Epithelial cell of proximal tubule (primary cell): ENCODE measurements at places on chromosomes 6 and 20.

GRCh38 chr20:2004171-2004570, 10.3 kb upstream of the PDYN start:
- DNase-seq, result no peak

GRCh38 chr6:82553863-82554531, 190.4 kb downstream of the TPBG start:
- DNase-seq, result no peak

GRCh38 chr6:21679761-21680265, 86.3 kb downstream of the SOX4 start:
- peak; percentile 68 for DNase-seq

GRCh38 chr6:85403331-85404015, 46.4 kb upstream of the NT5E start:
- peak; percentile 84 for DNase-seq

- peak; percentile 85 for DNase-seq
Measured at GRCh38 chr6:12363651-12364381, 73.7 kb downstream of the EDN1 start.

- DNase-seq, result no peak
Measured at GRCh38 chr20:57435105-57435497, 43.9 kb downstream of the RBM38 start.

GRCh38 chr6:168152980-168153379, 74.0 kb upstream of the FRMD1 start:
- no peak for DNase-seq

DNA sequence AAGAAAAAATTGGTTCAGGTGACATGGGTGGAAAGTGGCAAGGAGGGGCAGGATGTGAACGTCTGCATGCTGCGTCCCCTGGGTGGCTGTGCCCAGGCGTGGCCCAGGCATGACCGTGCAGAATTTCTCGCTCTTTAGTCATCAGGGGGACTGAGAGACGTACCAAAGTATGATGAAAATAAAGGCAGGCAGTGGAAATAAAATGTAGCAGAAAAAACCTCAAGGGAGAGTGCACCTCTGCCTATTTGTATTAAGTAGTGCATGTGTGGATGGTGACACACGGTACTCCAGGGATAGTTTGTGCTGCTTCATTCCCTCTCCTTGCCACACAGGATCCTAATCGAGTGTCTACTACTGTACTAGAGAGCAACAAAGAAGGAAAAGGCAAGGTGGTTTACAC, 81.1 kb downstream of the ATP9A start:
- DNase-seq, result no peak

DNA sequence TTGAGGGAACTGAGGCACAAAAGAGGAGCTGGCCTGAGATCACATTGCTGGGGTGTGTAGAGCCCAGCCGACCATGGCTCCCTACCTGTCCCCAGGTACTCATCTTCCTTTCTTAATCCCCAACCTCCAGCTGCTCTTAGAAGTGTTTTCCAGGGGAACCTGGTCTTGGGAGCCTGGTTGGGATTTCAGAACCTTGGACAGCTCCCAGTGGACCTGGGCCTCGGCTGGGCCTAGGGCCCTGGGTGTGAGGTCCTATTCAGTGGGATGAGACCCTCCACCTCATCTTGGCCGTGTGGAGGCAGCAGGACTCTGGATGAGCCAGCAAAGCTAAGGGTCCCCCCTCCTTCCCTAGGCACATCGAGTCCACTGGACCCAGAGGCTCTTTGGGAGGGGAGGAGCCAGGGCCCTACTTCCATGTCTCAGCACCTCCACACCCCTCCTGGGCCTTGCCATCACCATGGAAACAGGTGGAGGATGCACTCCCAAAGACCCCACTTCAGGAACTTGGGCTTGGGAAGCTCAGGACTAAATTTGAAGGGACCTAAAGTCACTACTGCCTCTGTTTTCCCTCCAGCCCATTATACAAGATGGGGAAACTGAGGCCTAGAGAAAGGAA, 38.5 kb downstream of the DLGAP4 start:
- DNase-seq, result no peak

DNA sequence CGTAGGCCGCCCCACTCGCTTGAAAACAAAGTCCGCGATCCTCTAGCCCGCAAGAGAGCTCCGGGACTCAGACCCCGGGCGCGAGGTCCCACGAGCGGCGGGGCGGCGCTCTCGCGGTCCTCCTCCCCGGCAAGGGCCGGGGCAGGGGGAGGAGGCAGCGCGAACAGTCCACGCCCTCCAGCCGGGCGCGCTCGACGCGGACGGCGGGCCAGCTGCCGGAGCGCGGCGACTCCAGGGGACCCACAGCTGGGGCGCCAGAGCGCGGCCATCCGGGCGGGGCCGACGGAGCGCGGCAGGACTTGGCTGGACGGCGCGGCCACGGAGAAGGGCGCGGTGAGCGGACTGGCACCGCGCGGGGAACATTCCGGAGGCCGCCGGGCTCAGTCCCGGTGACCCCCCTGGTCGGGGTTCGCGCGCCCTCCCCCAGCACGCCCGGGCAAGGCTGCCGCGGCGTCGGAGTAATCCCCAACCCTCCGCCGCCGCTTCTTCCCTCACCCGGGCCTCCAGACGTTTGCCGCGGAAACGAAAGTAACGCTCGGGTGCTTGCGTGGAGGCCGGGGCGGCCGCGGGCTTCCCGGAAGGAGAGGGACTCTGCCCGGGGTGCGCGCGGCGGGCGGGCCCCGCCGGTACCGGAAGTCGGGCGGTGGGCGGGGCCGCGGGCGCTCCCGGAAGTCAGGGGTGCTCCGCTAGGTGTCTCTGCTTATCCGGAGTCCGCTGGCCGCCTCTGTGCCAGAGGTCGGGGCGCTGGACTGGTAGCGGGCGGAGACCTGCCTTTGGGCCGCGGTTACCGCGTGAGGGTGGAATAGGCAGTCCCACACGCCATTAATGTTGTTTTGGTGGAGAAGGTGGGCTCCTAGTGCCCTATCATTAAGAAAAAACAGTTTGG, at the start of gene RIPK1:
TSS of gene RIPK1 (plus strand) at position 166 of the 886 bp plus-strand sequence. CDS start 8,330 bp downstream, outside the sequence.
- DNase-seq, result no peak

DNA sequence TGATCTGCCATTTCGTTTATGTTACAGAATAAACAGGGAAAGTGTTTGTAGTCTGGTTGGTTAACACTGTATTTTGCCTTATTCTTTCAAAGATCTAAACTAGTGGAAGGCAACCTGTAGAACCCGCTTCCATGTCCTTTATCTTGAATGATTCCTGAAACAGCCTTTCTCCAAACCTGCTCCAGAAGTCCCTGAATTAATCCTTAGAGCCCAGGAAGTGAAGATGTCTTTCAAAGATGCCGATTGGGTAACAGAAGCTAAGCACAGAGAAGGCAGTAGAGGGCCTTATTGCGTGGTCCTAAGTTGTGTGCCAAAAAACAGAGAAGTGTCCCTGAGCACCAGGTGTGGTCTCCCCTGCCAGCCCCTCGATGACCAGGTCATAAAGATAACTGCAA, 19.2 kb upstream of the ZSCAN16 start:
- DNase-seq, result no peak

DNA sequence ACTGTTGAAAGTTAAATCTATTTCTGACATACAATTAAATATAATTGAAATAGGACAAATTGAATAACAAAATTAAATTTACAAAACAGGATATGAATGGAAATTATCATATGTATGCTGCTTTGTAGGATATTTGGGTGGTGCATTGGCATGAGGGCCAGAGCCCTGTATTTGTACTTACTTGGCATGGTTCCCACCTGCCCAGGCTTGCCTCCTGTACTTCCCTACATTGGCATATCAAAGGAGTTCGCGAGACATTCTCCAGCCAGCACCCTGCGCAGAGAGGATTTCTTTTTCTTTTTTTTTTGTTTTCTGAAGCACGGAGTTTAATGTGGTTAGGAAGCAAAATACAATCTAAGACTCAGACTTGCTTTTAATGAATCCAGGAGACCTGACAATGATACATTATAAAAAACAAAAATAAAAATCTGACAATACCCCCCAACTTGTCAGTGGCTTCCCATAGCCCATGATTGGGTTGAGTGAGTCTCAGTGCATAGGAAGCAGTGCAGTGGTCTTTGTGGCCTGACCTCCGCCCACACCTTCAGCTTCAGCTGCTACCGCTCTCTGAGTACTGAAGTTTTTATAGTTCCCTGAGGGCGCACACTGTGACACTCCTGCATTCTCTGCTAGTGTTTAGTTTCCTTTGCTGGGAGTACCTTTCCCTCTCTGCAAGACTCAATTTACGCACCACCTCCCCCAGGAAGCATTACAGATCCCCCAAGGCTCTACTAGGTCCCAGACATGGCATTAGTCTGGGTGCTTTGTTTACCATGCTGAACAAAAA, 440.8 kb downstream of the UTRN start:
- peak; percentile 66 for DNase-seq

DNA sequence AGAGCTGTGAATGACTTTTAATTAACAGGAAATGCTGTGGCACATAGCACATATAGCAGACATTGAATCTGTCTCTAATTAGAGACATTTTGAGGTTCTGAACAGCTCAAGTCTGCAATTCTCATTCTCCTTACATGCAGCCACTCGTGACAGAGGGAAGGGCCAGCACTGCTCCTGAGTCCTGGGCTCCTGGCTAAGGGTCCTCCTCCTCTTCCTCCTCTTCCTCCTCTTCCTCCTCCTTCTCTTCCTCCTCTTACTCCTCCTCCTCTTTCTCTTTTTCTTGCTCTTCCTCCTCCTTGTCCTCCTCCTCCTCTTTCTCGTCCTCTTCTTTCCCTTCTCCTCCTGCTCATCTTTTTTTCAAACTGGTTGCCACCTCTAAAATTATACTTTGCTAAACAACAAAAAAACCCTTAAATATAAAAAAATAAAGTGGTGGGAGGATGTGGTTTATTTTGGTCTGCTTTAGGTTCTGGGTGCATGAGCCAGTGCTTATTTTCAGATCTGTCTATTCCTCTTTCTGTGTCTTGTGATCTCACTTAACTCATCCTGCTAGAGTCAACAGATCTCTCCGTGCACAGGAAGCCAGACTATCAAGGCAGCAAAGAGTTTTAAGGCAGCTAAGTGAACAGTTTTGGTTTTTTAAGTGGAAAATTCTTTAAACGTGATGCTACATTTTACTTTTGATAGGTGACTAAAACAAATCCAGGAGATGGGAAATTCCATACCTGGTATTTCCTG, 159.3 kb downstream of the CD83 start:
- no peak for DNase-seq

GRCh38 chr6:90472716-90473115, 114.2 kb downstream of the MAP3K7 start:
- DNase-seq, result no peak

DNA sequence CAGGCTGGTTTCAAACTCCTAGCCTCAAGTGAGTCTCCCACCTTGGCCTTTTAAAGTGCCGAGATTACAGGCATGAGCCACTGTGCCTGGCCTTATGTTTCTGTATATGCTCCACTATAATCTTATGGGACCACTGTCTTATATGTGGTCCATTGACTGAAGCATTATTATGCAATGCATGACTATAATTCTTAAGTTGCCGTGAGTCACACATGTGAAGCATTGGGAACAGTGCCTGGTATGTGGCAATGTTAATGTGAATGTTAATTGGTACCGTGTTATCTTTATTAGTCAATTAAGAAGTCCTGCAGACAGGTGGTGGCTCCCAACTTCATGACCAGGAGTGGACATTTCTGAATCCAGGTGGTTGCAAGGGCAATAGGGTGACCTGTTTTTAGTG, 14.7 kb upstream of the ASXL1 start:
- no peak for DNase-seq

GRCh38 chr20:38727607-38728190, 3.4 kb downstream of the SLC32A1 start:
- DNase-seq, result no peak

DNA sequence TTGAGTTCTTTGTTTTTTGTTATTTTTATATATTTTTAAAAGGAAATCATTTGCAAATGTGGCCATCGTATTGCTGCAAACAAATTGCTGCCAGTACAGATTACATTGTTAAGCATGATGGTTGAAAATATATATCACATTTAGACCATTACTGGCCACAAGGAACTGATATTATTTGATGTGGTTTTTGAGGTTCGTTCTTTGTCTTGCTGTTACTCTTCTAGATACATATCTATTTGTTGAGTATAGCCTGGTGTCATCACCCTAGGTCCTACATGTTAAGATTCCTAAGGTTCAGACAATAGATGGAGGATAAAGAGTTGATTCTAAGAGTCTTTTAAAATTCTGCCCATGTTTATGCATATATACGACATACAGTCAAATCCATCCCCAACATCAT, 306.0 kb downstream of the FARS2 start:
- no peak for DNase-seq

DNA sequence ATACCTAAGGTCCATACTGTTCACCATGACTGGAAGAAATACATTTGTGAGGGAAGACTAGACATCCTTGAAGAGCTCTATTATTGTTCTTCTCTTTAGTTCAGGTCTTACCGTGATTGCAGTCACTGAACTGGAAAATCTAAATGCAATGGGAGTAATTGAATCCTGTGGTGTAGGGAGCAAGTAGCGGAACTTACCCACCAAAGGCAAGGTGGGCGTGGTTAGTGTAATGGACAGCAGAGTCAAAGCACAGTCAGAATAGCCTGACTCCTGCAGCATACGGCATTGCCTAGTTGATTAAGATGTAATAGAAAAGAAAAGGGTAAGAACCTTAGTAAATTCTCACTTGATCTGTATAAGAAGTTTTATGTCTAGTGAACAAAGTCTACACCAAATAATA, 679.7 kb upstream of the EPHA7 start:
- peak; percentile 6 for DNase-seq

DNA sequence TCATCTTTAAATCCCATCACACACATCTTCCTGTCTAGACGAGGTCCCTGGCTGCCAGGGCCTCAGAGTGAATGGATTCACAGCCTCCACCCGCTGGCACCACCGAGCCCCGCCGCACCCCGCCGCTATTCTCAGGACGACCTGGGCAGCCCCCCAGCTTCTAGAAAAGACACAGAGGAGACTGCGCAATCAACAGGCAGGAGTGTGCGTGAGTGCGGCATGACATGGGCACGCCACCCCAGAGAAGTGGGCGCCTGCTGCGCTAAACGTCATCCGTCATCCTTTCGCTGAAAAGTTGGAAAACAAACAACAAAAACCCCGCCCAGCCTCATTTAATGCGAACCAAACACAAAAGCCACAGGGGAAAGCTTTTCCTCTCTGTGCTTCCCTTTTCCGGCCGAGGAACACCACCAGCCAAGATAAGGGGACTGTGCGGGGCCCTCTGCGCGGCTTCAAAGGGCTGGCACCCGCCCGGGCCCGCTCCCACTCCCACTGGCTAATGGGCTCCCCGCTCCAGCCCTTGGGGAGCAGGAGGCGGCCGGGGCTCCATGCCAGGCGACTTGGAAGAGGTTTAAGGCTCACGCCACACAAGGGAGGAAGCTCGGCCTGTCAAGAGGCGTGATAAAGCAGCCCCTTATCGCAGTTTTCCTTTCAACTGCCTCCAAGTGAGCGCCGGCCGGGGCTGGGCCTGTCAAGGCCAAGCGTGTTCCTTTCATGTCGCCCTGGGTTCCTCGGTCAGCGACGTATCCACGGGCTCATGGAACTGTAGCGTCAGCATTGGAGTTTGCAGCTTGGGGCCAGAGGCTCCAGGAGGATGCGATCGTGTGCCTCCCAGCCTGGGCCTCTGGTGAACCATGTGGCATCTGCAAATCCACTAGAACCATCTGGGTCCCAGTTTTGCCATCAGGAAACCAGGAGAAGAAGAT, 50.1 kb downstream of the NFATC2 start:
- DNase-seq, result no peak

DNA sequence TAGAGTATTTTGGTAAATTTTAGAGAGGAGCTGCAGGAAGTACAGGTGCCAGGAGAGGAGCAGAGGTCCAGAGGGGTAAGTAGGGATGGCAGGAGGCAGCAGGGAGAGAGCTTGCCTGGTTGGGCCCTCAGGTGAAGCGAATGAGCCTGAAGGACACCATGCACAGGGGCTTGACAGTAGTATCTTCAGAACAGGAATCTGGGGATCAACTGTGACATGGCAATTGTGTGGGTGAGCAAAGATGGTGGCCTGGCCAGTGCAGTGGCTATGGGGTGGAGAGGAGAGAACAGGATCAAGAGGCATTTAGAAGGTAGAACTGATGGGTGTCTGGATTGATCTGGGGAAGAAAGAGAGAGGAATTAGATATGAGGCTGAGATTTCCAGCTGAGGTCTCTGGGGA, 68.7 kb upstream of the RNF24 start:
- DNase-seq, result no peak
